ENCODE measurements at places on chromosomes 3 and 15.

DNA sequence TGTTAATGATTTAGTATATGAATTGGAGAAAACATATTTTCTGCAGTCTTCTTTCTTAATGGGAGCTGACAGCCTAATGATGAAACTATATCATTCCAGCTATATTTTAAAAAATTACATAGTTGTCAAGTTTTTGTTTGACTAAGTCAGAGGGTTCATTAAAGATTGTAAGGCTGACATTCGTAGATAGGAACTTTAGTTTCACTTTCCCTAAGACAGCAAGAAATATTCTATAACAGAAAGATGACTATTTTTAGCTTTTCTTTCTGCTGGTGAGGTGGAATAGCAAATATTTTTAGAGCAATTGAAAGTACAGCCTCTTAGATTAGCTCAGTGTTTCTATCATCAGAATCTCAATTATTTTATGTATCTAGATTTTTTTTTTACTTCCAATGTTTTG lies 60.2 kb downstream of the PIAS1 start:
- no peak for DNase-seq

GRCh38 chr15:96736384-96736783 lies 405.9 kb downstream of the NR2F2 start:
- DNase-seq = no peak

DNA sequence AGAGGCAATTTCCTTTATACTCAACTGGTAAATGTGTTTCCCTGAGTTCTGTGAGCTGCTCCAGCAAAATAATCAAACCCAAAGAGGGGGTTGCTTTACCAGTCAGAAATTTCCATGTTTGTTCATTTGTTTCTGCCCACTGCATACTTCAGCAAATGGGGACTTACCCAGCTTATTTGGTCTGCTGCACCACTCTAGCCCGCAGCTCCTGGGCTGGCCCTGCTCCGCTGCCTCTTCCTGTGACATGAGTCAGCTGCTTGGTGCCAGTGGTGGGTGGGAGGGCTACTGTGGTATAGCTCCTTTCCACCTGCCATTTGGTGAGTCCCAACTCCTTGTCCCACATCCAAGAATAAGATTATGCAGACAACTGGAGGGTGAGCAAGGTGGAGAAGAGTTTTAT lies 644.2 kb downstream of the MCTP2 start:
- DNase-seq = no peak

GRCh38 chr15:27410996-27411605 lies 440.1 kb downstream of the GABRG3 start:
- DNase-seq = no peak

DNA sequence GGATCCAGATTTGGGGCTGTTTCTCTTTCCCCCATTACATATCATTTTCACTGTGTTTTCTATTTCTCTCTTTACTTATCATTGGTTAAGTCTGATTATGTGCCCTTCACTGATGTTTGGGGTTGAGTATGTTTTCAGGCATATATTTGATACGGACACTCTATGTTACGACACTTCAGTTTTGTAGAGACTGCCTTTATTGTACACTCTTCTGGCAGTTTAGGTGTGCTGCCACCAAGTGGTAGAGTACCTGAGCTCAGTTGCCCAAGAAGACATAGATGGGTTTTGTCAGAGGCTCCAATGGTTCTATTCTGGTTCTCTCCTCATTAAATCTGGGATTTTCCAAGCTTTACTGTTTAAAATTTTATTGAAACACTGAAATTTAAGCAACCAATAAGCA lies 255.0 kb upstream of the ROPN1 start:
- no peak for DNase-seq

Data from effector memory CD8-positive, alpha-beta T cell (primary cell).